ENCODE measurements at places on chromosomes 2 and 18.

DNA sequence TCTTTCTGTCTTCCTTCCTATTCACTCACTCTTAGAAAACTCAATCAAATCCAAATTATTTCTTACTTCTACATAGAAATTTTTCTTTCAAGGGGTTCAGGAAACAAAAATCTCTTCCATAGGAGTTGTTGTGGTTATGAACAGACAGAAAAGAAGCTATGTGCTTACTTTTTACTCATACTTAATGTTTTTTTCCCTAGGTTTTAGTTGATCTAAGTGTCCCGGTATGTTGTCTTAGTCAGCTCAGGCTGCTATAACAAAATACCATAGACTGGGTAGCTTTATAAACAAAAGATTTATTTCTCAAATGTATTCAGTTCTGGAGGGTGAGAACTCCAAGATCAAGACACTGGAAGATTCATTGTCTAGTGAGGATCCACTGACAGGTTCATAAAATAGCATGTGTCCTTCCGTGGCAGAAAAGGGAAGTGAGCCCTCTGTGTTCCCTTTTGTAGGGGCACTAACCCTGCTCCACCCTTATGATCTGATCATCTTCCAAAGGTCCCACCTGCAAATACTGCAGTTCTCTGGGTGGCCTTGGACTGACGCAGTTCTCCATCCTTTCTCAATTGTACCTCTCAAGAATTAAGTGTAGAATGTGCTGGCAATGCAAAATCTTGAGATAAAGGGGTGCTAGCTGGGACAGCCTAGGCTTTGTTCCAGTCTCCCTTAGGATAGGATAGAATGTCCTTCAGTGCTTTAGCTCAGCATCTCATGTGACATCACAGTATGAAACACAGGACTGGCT is 14.4 kb upstream of the VRK2 start:
- no peaks in the 10 kb centered on the region for H3K27me3 ChIP-seq
- no peak for DNase-seq
- H3K4me3 ChIP-seq = no peak overlapping the region
- no peak overlapping the region for H3K27ac ChIP-seq
- H3K4me1 ChIP-seq = no peaks in the 10 kb centered on the region
- no peaks in the 10 kb centered on the region for H3K36me3 ChIP-seq

DNA sequence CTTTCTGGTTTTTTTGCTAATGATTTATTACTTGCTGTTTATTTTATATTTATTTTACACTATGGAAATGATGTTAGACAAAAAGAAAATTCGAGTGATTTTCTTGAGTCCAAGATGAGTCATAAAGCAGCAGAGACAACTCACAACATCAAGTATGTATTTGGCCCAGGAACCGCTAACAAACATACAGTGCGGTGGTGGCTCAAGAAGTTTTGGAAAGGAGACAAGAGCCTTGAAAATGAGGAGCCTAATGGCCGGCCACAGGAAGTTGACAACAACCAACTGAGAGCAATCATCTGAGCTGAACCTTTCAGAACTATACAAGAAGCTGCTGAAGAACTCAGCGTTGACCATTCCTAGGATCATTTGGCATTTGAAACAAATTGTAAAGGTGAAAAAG is 594.1 kb downstream of the SATB2 start:
- no peaks in the 10 kb centered on the region for H3K4me1 ChIP-seq
- no peak overlapping the region for H3K4me3 ChIP-seq
- no peak overlapping the region for H3K27ac ChIP-seq
- no peaks in the 10 kb centered on the region for H3K36me3 ChIP-seq
- H3K27me3 ChIP-seq = no peaks in the 10 kb centered on the region

DNA sequence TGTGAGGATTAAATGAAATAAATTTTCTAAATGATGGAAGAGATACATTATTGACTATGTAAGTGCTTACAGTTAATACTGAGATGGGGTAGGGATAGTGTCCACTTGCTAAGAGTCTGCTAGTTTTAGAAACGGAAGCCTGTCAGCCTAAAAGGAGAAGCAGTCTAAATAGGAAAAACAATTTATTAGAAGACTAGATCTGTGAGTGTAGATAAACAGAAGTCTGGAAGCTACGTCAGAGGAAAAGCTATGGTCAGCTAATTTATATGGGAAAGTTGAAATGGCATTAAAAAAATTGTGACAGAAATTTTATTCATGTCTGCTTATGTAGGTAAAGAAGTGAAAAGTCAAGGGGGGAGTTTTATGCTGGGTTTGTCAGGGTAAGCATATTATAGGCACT is 1338.4 kb upstream of the CHAC2 start:
- H3K4me3 ChIP-seq = no peak overlapping the region
- H3K27ac ChIP-seq = no peak overlapping the region
- H3K36me3 ChIP-seq = no peaks in the 10 kb centered on the region
- DNase-seq = no peak
- no peaks in the 10 kb centered on the region for H3K4me1 ChIP-seq

- peaks cover 23% of the 10 kb centered on the region for H3K27me3 ChIP-seq
- H3K4me3 ChIP-seq = peak overlapping the region; percentile 62
- H3K36me3 ChIP-seq = no peaks in the 10 kb centered on the region
- peaks cover under 1% of the 10 kb centered on the region for H3K4me1 ChIP-seq
These were observed 1.0 kb downstream of the GAREM2 start for GRCh38 chr2:26173776-26174482.

DNA sequence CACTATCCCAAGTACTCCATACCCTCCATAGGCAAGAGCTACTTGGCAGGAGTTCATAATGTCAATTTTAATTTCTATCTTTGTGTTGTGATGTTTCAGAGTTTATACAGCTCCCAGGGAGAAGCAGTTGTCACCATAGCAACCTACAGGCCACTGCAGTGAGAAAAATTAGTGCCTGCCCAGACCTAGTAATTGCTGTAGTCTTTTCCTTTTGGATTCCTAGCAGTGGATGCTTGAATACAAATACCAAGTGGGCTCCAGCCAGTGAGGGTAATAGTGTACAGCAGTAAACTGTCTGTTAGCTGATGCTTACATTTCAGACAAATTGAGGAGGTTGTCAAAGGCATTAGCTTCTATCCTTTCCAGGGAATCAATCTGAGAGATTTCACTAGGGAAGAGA is 26.7 kb downstream of the LHCGR start:
- no peak overlapping the region for H3K4me3 ChIP-seq
- no peaks in the 10 kb centered on the region for H3K36me3 ChIP-seq
- no peak overlapping the region for H3K27ac ChIP-seq
- H3K27me3 ChIP-seq = no peaks in the 10 kb centered on the region
- H3K4me1 ChIP-seq = no peaks in the 10 kb centered on the region
